Calu3 (cell line): ENCODE measurements at places on chromosomes 12 and 14. TPM values are rescaled to one million over a fixed set of nuclear protein-coding genes. Genes with fewer than 3 reads are reported as not detected.

GRCh38 chr12:132185705-132186104, 41.4 kb downstream of the NOC4L start:
- peaks cover 71% of the 10 kb centered on the region for H3K27me3 ChIP-seq
- DNase-seq = no peak
- H3K4me3 ChIP-seq = no peak overlapping the region

Gene TOMM20L
- total RNA-seq = not detected in 2 replicates

Gene SLCO1A2
- not detected in 2 replicates for total RNA-seq

DNA sequence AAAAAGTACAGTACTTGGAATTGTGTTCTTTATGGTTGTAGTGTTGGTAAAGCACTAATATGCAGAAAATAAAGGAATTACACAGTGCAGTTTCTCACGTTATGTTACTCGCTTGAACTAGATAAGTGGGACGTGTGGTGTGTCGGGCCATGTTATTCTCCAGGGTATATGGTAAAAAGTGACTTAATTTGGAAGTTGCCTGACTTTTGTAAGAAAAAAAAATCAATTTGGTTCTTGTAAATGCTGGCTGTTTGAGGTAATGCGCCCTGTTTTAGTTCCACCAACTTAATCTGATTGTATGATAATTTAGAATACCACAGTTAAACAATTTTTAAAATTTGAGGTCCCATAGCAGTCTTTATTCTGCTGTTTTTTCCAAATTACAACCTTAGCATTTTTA, 4.1 kb downstream of the ARF6 start:
- H3K27me3 ChIP-seq = no peaks in the 10 kb centered on the region
- peak overlapping the region; percentile 76 for H3K27ac ChIP-seq
- DNase-seq = no peak
- peaks cover 15% of the 10 kb centered on the region for H3K4me1 ChIP-seq
- H3K4me3 ChIP-seq = peak overlapping the region; percentile 87

DNA sequence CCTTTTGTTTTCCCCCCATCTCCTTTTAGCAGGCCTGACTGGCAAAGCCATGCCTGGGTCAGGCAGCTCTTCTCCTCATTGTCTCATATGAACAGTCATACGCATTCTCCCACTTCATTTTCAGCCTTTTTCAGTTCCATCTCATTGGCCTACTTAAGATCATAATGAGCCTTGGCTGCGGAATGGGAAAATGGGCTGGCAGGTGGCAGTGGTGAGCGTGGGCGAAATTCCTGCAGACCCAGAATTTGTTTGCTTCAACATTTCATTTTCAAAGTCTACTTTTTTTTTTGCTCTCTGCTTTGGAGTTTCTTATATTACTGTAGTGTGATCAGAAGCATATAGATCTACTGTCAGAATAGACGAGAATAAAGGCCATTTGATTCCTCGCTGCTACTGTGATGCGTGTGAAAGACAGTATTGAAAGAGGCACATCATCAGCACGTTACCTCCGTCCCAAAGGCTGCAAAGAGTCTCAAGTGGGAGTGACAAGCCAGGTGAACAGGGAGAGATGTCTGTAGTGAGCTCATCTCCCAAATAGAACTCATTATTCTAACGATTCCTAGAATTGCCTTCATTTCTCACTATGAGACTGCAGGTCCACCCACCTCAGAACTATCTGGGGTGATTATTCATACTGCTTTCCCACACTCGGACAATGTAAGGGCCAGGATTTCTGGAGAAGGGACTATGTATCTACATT, 73.7 kb downstream of the TBK1 start:
- no peaks in the 10 kb centered on the region for H3K36me3 ChIP-seq
- H3K27ac ChIP-seq = no peak overlapping the region
- no peaks in the 10 kb centered on the region for H3K4me1 ChIP-seq
- H3K4me3 ChIP-seq = no peak overlapping the region

GRCh38 chr14:23252006-23252405, 14.3 kb downstream of the RNF212B start:
- DNase-seq = no peak
- peaks cover 24% of the 10 kb centered on the region for H3K4me1 ChIP-seq
- no peaks in the 10 kb centered on the region for H3K36me3 ChIP-seq
- H3K4me3 ChIP-seq = no peak overlapping the region
- H3K27me3 ChIP-seq = peaks cover 8% of the 10 kb centered on the region
- H3K27ac ChIP-seq = no peak overlapping the region

DNA sequence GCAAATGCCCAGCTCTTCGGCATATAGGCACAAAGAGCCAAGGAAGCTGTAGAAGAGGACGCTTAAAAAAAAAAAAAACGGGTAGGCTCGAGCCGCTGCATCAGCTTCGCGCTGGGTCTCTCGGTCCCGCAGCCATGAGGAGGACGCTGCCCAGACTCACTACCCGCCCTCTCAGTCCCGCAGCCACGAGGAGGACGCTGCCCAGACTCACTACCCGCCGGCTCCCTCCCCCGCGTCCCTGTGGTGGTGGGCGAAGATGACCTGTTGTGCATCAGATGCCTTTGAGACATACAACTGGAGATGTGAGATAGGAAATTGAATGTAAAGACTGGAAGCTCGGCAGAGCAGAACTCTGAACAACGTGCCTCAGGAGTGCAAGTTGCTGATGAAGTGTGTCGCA, 11.4 kb upstream of the SPSB2 start:
- H3K4me1 ChIP-seq = peaks cover 23% of the 10 kb centered on the region
- no peak overlapping the region for H3K27ac ChIP-seq
- no peak for DNase-seq
- H3K36me3 ChIP-seq = no peaks in the 10 kb centered on the region

GRCh38 chr14:76977793-76978720, 50.5 kb downstream of the IRF2BPL start:
- H3K27me3 ChIP-seq = no peaks in the 10 kb centered on the region
- no peak for DNase-seq
- H3K4me3 ChIP-seq = no peak overlapping the region
- no peaks in the 10 kb centered on the region for H3K4me1 ChIP-seq
- no peak overlapping the region for H3K27ac ChIP-seq

DNA sequence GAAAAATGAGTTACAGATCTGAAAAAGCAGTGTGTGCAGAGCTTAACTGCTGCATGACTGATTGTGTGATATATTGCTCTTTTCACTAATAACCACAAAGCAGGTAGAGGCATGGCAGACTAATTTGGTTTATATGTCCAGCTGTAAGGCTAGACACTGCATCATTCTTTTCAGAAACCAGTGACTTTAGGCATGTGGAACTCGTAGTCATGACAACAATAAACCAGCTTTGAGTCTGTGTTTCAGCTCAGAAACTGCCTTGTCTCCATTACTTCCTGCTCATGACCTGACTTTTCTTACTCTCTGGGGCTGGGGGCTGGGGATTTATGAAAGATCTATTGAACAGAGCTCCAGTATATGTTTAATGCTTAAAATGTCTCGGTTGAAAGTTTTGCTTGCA, 146.8 kb upstream of the LRIG3 start:
- H3K4me3 ChIP-seq = peak overlapping the region; percentile 33
- DNase-seq = peak; percentile 74
- H3K36me3 ChIP-seq = peaks cover 24% of the 10 kb centered on the region
- no peaks in the 10 kb centered on the region for H3K27me3 ChIP-seq

- no peak for DNase-seq
- H3K36me3 ChIP-seq = no peaks in the 10 kb centered on the region
- no peaks in the 10 kb centered on the region for H3K4me1 ChIP-seq
- H3K4me3 ChIP-seq = no peak overlapping the region
- H3K27me3 ChIP-seq = no peaks in the 10 kb centered on the region
Observed at GRCh38 chr12:78359520-78359919, 505.1 kb upstream of the SYT1 start.

DNA sequence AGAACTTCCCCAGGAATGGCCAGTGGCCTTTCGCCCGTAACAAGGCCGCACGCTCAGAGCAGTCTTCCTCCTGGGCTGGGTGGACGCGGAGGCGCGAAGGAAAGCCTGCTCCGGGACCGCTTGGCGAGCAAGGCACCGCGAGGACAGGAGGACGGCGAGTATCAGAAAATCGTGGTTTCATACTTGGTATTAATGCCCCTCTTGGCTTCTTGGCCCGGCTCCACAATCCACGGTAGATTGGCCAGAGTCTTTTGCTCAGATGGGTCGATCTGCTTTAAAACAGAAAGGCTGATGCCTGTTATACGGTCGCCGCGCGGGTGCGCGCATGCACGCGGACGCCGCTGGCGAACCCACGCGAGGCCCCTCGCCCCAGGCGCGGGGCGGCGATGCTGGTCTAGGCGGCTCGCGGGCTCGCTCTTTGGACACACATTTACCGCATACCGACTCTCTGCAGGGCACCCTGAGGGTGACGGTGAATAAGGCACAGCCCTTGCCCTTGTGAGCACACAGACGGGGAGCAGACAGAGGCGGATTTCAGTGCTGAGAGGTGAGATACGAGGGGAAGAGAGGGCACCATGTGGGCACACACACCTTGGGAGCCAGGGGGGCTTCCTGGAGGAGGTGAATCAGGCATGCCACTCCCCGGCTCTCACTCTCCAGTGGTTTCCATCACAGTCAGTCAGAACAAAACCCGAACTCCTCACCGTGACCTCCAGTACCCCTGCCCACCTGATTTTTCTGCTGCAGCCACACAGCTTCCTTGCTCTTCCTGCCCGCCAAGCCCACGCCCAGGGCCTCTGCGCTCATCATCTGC, 100.7 kb downstream of the APAF1 start:
- H3K4me3 ChIP-seq = peak overlapping the region; percentile 58
- H3K27ac ChIP-seq = no peak overlapping the region
- H3K27me3 ChIP-seq = peaks cover 66% of the 10 kb centered on the region

GRCh38 chr12:78865516-78865915, 942 bp downstream of the SYT1 start:
- no peak for DNase-seq
- peak overlapping the region; percentile 95 for H3K4me3 ChIP-seq
- H3K36me3 ChIP-seq = peaks cover 20% of the 10 kb centered on the region
- H3K27ac ChIP-seq = no peak overlapping the region
- no peaks in the 10 kb centered on the region for H3K4me1 ChIP-seq

Gene LRRC10
- not detected in 2 replicates for total RNA-seq

DNA sequence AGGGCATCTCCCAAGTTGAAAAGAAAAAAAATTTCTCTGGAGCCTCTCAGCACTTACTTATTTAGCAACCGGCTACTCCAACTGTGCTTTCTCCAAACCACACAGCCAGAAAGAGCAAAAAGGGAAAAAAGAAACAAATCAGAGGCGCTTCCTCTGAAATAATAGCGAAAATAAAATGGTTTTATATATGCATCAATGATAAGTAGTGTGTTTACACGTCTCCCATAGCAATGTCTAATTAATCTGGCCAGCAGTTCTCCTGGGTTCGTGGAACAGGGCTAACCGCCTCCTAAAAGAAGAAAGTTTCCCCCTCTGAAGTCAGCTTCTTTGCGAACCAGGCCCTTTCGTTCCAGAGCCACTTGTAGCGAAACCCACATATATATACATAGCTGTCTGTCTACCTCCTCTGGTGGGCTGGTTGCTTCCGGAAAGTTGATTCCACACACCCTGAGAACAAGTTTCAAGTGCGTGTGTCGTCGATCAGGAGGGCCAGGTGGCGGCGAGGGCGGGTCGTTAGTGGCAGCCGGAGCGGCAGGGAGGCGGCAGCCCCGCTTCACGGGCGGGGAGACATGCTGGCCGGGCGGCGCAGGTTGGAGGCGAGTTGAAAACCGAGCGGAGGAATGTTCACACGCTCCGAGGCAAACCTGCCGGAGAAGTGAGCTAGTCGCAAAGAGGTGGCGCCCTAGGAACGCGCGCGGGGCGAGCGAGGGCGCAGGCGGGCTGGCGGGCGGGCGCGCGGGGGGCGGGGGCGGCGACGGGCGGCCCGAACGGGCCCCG, 2.7 kb downstream of the PTHLH start:
- peaks cover 12% of the 10 kb centered on the region for H3K36me3 ChIP-seq
- peak overlapping the region; percentile 74 for H3K4me3 ChIP-seq
- peaks cover 33% of the 10 kb centered on the region for H3K27me3 ChIP-seq
- peak overlapping the region; percentile 38 for H3K27ac ChIP-seq
- H3K4me1 ChIP-seq = peaks cover 13% of the 10 kb centered on the region

Gene PRPH
- total RNA-seq = not detected in 2 replicates

GRCh38 chr14:23763394-23763793, 127.2 kb downstream of the DHRS2 start:
- DNase-seq = no peak
- H3K27ac ChIP-seq = no peak overlapping the region
- no peak overlapping the region for H3K4me3 ChIP-seq
- H3K4me1 ChIP-seq = no peaks in the 10 kb centered on the region
- peaks cover 76% of the 10 kb centered on the region for H3K27me3 ChIP-seq
